ENCODE measurements at places on chromosomes 11 and 22.

DNA sequence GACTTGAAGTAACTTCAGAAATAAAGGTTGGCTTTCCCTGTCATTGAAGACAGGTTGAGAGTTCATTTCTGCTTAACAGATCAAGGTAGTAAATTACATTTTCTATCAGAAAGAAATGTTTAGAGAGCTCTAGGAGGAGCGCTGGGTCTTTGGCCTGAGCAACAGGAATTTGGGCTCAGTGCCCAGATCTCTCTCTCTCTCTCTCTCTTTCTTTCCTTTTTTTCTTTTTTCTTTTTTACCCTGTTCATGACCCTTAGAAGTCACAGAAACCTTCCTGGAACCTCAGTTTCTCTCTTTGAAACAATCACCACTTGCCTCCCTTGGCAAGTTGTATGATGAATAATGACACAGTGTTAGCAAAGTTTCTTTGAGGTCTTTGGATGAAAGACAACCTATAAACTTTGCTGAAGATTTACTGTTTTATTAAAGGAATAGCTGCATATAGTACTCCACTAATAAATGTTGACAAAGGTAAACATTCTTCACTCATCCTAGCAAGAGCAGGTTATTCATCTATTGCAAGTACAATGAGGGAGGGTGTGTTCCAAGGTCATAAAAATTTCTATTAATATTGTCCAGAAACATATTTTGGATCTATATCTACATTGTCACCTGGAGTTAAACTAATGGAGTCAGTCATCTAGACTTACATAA is 35.5 kb upstream of the RASSF10 start:
- DNase-seq: peak; percentile 22

GRCh38 chr22:17095538-17095937 is 10.7 kb downstream of the IL17RA start:
- DNase-seq: no peak

GRCh38 chr11:64337538-64338249 is 2.3 kb upstream of the CCDC88B start:
- DNase-seq: no peak

DNA sequence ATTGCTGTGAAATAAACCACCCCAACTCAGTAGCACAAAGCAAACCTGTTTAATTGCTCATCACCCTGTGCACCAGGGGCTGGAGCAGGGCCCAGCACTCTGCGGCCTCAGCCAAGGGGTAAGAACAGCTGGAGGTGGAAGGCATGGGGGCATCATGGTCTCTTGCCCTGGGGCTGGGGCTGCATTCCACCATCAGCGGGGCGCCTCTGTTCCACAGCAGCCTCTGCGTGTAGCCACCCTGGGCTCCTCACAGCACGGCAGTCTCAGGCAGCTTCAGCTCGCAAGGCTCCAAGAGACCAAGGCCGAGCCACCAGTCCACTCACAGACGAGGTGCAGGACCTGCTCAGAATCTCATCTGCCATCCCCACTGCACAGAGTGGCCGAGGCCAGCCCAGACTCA is 630.7 kb downstream of the TBC1D22A start:
- no peak for DNase-seq

GRCh38 chr11:17810746-17811145 is 76.2 kb downstream of the KCNC1 start:
- DNase-seq: no peak

DNA sequence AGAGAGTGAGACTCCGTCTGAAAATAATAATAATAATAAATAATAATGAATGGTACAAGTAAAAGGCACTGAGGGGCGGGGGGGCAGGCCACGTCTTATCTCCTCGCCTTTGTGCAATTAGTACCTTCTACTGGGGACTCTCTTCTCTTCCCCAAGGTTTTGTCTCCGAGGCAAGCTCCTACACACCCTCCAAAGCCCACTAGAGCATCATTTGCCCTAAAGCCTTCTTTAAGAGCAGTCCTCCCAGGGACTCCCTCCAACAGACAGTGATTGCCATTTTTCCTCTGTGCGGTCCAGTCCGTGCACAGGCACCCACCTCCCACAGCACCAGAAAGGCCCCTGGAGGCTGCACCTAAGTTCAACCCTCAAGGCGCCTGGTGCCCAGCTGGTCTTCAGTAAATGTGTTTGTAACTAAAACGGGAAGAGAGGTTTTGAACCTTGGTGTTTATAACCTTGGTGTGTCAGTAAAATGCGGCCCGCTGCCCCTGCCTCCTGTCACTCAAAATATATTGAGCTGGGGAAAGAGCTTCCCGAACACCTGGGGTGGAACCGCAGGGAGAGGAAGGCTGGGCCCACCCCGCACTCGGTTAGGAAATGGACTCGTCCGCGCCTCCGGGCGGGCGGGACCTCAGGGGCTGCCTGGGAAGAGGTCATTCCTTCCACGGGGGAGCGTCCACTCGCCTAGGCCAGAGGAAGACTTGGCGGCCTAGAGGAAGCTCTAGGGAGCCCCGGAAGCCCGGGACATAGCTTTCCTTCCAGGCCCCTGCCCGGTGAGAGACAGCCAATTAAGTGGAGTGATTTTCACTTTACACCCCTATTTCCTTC is 4.7 kb upstream of the KDELR3 start:
- no peak for DNase-seq

DNA sequence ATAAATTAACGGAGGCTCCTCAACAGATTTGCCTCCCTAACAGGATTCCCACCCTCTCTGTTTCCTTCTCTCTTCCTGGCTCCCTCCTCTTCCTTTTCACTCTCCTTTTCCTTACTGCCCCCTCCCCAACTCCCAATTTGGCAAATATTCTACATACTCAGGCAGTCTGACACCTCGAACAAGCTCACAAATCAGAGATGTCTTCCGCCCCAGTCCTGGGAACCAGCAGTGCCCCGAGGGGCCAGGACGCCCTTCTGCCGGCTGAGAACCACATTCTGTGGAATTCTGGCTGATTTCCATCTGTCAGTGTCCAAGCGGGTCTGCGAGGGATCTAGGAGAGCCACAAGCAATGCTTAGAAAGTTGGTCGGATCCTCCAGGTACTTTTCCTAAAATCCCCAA is 94.0 kb downstream of the NTM start:
- peak; percentile 88 for DNase-seq

DNA sequence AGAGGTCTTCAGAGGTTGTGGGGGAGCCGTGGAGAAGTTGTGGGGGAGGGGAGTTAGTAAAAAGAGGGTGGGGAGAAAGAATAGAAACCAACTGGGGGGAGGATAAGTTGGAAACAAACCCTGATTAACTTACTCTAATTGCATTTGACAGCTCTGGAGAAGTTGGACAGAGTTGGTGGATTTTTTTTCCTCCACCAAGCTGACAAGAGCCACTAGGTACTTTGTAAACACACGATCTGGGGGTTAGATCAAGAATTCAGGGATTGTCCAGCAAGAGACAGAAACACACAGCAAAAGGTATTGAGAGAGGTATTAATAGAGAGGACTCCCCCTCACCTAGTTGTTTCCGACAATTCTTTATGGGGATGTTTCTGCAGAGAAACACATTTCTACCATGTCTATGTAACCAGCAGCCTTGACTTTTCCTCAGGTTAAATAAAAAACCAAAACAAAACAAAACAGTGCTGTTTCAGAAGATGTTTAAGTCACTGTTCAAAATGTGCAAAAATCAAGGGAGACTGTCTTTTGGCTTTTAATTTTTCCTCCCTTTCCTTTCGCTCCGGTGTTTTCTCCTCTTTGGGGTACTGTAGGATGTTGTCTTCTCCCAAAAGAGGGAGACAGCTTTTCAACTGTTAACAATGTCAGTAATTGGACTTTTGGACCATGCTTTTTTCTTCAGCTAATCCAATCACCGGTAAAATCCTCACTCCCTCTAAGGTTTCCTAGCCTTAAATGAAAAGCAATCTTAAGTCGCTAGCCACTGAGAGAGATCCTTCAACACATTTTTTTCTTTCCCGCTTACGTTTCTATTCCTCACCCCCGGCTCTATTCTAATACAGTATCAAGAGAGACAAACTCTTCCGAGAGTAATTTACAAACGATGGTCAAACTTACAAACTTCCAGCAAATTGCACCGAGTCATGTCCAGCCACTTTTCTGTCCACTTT is 708 bp downstream of the MAML2 start:
- no peak for DNase-seq

- no peak for DNase-seq
Observed at GRCh38 chr22:26658161-26658560, 773 bp downstream of the MIAT start.

- no peak for DNase-seq
Observed at GRCh38 chr11:1168256-1168655, 10.5 kb downstream of the MUC5AC start.

- DNase-seq: peak; percentile 52
Observed at GRCh38 chr11:125457814-125458343, 38.2 kb downstream of the FEZ1 start.

DNA sequence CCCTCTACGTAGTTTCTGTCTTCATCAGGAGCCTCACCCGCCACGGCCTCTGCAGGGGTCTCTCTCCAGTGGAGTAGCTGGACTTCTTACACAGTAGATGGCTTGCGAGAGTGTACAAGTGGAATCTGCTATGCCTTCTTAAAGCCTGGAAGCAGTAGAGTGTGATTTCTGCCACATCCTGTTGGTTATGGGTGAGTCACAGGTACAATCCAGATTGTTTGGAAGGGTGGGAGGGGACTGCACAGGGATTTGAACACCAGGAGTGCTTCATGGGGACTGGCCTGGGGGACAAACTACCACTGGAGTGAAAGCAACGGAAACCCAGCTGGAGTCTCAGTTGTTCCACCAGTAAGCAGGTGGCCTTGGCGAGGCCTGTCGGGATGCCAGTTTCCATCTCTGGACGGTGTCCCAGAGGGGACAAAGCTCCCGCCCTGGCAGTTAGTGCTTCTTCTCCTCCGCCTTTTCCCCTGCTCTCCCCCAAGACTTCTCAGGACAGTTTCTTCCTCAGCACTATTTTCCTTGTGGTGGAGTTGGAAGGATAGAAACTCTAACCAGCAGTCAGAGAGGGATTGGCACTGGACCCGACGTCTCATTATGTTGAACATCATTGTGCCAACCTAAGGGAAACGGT is 85.0 kb upstream of the RCN1 start:
- DNase-seq: no peak

- no peak for DNase-seq
Observed at GRCh38 chr11:7889985-7890384, 41.1 kb downstream of the OR10A6 start.

DNA sequence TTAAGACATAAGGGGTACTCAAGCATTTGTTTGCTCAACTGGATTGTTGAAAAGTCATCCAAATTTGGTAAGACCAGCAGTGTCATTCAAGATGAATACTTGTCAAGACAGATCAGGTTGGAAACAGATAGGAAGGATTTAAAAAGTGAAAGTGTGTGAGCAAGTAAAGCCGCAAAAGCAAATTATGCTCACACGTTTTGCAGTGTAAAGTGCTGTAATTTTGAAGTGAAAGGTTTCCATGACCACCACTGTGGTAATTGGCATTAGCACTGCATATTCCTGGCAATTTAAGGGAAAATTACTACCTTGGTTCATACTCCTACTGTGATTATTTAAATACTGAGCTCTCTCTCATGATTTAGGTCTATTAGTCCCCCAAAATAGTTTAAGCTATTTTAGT is 704.1 kb upstream of the CCDC179 start:
- peak; percentile 57 for DNase-seq

GRCh38 chr11:110389965-110390364 is 39.8 kb upstream of the FDX1 start:
- no peak for DNase-seq

DNA sequence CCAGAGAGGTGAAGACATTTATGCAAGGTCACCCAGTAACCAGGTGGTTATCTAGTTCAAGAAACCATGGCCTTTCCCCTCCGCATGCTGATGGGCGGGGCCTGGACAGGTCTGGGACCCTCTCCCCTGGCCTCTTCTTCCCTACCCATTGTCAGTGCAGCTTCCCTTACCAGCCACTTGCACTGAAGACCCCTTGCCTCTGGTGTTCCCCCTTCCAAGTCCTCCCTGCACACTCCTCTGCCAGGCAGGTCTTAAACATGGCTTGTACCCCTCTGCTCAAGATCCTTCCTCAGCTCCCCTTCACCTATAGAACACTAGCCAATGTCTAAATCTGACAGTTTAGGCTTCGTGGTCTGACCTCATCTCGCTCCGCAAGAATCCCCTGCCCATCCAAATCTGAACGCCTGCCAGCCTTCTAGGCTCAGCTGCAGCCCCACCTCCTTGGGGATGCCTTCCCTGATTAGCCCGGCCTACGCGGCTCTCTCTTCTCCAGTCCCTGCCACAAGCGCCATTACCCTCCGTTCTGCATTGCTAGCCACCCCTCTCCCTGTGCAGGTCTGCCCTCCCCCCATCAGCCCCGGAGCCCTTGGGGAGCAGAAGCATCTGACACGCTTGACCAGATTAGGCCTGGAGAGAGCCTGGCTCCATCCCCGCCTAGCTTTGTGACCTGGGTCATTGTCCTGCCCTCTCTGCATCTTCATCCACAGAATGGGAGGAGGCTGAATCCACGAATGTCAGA is 213.8 kb downstream of the DSCAML1 start:
- peak; percentile 54 for DNase-seq

- DNase-seq: no peak
Observed at GRCh38 chr11:130675371-130675821, 227.0 kb downstream of the ADAMTS15 start.

GRCh38 chr22:38347181-38347943 is 30.1 kb upstream of the CSNK1E start:
- no peak for DNase-seq

- DNase-seq: no peak
Observed at GRCh38 chr11:15668718-15669117, 554.0 kb downstream of the INSC start.

DNA sequence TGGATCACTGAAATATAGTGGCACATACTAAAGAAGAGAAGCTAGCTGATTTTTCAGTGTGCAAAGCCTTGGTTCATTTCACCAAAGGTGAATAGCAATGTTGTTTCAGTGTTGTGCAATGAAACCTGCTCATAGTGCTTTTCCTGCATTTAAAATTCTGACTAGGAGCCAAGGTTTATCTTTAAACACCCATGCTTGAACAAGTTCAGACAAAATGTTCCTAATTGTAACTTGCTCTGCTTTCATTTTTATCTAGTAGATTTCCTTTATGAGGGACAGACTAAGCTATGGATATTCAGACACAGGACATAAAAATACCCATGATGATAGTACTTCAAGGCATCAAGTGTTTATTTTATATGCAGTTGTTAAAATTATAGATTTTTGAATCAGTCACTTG is 47.7 kb downstream of the BBOX1 start:
- no peak for DNase-seq

DNA sequence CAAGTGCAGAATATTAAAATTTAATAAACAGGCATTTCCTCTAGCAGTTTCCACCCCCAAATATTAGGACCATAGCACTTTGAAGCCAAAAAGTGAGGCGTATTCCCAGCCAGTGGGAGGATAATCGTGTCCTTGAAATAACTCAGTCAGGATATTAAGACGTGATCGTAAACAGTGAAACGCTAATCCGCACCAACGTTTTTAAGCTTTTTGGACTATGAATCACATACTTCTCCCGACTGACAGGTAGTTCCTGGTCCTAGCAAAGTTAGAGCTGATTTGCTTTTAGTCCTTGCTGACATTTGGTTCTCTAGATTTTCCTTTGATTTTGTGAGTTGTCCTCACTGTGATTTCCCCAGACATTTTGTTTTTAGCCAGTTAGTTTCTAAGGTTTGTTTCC is 197.1 kb upstream of the ARHGAP20 start:
- no peak for DNase-seq

- no peak for DNase-seq
Observed at GRCh38 chr11:16382638-16383380, 26.5 kb upstream of the SOX6 start.

All from brain (organoid and tissue), 16 donors.